ENCODE measurements at places on chromosomes 2 and 18.

GRCh38 chr2:176960736-176961520 is 251.7 kb upstream of the HNRNPA3 start:
- no peak for DNase-seq

DNA sequence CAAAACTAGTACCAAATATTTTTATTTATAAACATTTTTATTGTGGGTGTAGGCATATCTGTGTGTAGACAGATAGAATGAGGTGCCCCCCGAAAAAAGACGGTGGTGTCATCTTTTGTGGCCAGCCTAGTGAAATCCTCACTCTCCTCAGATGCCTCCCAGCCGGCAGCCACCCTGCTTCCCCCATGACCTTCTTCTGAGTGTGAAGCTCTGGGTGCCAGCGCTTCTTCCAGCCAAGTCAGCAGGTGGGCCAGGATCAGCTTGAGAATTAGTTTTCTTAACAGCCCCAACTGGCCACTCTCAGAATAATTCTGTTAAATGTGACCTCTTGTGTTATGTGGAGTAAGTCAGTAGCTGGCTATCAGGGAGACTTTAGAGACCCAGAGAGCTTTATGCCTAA is 229.6 kb upstream of the FOSL2 start:
- DNase-seq, result no peak

DNA sequence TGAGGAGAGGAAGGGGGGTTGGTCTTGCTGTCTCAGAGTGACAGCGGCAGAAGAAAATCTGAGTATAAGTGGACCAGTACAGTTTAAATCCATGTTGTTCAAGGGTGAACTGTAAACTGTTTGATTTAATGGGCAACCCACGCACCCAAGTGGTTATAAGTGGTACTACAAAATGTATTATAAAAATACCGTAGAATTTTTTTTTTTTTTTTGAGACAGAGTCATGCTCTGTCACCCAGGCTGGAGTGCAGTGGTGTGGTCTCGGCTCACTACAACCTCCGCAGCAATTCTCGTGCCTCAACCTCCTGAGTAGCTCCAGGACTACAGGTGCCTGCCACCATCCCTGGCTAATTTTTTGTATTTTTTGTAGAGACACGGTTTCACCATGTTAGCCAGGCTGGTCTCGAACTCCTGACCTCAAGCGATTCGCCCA is 2.1 kb upstream of the CHCHD5 start:
- DNase-seq, result peak; percentile 72

DNA sequence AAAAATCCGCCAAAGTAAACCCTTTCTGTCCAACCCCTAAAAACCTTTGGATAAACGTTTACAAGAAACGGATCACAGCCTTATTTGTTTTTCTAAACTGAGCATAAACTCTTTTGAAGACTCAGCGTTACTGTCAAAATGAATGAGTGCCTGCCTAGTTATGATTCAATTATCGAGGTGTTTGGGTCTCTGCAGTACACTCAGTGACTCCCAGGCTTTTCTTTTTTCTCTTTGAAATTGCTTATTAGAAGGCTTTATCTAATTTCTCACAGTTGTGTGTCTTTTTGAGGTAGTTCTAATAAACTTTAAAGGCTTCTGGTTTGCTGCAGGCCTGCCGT is 663 bp downstream of the RHBDD1 start:
- DNase-seq, result no peak

DNA sequence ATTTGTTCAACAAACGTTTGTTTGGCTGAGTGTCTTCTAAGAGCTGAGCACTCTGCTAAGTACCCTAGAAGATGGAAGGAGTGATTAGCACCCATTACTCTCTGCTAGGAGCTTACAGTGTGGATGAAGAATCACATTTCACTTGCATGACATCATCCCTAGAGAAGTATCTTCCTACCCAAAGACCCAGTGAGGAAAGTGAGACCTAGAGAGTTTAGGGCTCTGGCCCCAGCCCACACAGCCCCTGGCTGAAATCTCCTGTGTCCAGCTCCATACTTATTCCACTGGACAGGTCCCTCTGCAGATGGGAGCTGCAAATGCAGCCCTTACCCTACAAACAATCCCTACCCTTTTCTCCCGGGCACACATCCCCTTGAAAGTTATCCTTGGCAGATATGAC is 26.8 kb upstream of the EPAS1 start:
- DNase-seq, result peak; percentile 72
